ENCODE measurements at places on chromosomes 11 and 22. TPM values are rescaled to one million over a fixed set of nuclear protein-coding genes. Genes with fewer than 3 reads are reported as not detected.

The CASP12 gene
- not detected for total RNA-seq

The WT1 gene
- total RNA-seq = 2.7 TPM

The C11orf52 gene
- total RNA-seq = 7.6 TPM

The VPREB1 gene
- not detected for total RNA-seq

The TPBGL gene
- 0.31 TPM for total RNA-seq

The DDT gene
- total RNA-seq = 104 TPM

The H19 gene
- 12,320 TPM for total RNA-seq

The CPSF7 gene
- 86.9 TPM for total RNA-seq

The EMID1 gene
- total RNA-seq = 11.4 TPM

The RFPL3 gene
- 0.24 TPM for total RNA-seq

The SLC22A9 gene
- total RNA-seq = 0.19 TPM

The IRAG1 gene
- 1.5 TPM for total RNA-seq

The LTBP3 gene
- 71.8 TPM for total RNA-seq

The TMEM45B gene
- 28.2 TPM for total RNA-seq

The HBE1 gene
- not detected for total RNA-seq

The GLB1L2 gene
- total RNA-seq = 5.5 TPM

The CHADL gene
- 1.1 TPM for total RNA-seq

The GAL3ST3 gene
- 3.7 TPM for total RNA-seq

The KRTAP5-11 gene
- total RNA-seq = not detected

The PHF21B gene
- 2.1 TPM for total RNA-seq

The INS gene
- total RNA-seq = 1,584 TPM

The TREH gene
- total RNA-seq = 0.33 TPM

The PARVA gene
- 32.3 TPM for total RNA-seq

The UBQLNL gene
- total RNA-seq = 0.19 TPM

The KRTAP5-7 gene
- not detected for total RNA-seq

The GRIK4 gene
- 0.72 TPM for total RNA-seq

The CELSR1 gene
- total RNA-seq = 27.8 TPM

The KDELR3 gene
- 24.2 TPM for total RNA-seq

The GRAP2 gene
- total RNA-seq = 0.24 TPM

The TCF20 gene
- total RNA-seq = 56.5 TPM

The CEP164 gene
- 28.0 TPM for total RNA-seq

The F2 gene
- total RNA-seq = 12.1 TPM

The ART1 gene
- total RNA-seq = not detected

The SAA2 gene
- not detected for total RNA-seq

The GGTLC2 gene
- total RNA-seq = not detected

The PAMR1 gene
- 2.5 TPM for total RNA-seq

All from type B pancreatic cell (in vitro differentiated cells).